ENCODE measurements at places on chromosomes 6 and 20. TPM values are rescaled to one million over a fixed set of nuclear protein-coding genes. Genes with fewer than 3 reads are reported as not detected.

- H3K36me3 ChIP-seq, result peaks cover 66% of the 10 kb centered on the region
- no peak overlapping the region for H3K4me3 ChIP-seq
- no peaks in the 10 kb centered on the region for H3K4me1 ChIP-seq
- DNase-seq, result no peak
These were observed 71.8 kb downstream of the SAMD3 start for GRCh38 chr6:130150906-130151305.

The SAMD10 gene
- 17.4 TPM for total RNA-seq

DNA sequence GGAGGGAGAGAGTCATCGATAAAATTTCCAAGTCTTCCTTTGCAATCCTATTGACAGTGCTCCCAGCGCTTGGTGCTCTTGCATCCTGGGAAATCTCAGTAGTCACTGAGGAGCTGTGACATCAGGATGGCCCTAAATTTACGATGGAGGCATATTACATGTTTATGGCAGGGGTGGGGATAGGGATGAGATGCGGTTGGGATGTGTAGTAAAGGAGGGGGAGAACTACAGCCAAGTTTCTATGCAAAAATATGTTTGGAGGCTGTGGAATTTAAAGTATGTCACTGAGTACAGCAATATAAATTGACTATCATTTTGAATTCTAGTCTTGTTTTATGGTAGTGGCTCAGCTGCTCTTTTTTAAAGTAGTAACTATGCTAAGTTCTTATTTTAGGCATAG lies 544.9 kb downstream of the PKHD1 start:
- H3K4me3 ChIP-seq, result no peak overlapping the region
- H3K27ac ChIP-seq, result no peak overlapping the region
- no peaks in the 10 kb centered on the region for H3K4me1 ChIP-seq

The MEP1A gene
- not detected for total RNA-seq

The EMILIN3 gene
- total RNA-seq, result not detected

The ISM1 gene
- total RNA-seq, result 4.5 TPM

DNA sequence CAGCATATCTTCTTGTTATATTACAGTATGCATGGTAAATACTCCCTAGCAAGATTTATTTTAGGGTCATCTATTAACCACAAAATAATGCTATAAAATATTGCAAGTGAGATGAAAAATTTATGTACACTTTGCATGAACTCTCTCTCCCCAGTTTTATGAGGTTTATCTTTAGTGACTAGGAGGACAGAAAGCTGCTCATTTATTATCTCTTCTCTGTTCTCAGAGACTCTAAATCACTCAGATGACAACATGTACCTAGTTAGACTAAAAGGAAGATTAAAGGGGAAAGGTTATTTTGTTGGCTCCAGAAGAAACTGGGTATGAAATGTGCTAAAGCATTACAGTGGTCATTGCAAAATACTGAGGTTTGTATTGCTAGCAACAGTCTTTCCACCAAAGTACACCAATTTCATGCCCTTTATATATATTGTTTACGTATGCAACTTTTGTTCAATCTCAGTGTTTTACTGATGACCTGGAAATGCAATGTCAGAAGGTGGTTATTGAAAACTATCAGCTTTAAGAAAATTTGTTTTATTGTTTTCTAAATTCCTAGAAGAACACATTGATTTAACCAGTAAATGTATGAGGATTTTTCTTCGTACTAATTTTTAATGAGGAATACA lies 11.8 kb downstream of the RFX6 start:
- no peak for DNase-seq
- no peak overlapping the region for H3K4me3 ChIP-seq
- H3K27ac ChIP-seq, result no peak overlapping the region
- H3K27me3 ChIP-seq, result no peaks in the 10 kb centered on the region
- H3K36me3 ChIP-seq, result no peaks in the 10 kb centered on the region
- H3K4me1 ChIP-seq, result no peaks in the 10 kb centered on the region

GRCh38 chr6:16591396-16592222 lies 169.7 kb downstream of the ATXN1 start:
- no peak for DNase-seq
- peaks cover 5% of the 10 kb centered on the region for H3K4me1 ChIP-seq
- H3K4me3 ChIP-seq, result no peak overlapping the region
- no peak overlapping the region for H3K27ac ChIP-seq
- no peaks in the 10 kb centered on the region for H3K36me3 ChIP-seq

- no peaks in the 10 kb centered on the region for H3K4me1 ChIP-seq
- DNase-seq, result no peak
- no peaks in the 10 kb centered on the region for H3K27me3 ChIP-seq
- no peaks in the 10 kb centered on the region for H3K36me3 ChIP-seq
- H3K27ac ChIP-seq, result no peak overlapping the region
These were observed 55.0 kb upstream of the DACT2 start for GRCh38 chr6:168374541-168375071.

DNA sequence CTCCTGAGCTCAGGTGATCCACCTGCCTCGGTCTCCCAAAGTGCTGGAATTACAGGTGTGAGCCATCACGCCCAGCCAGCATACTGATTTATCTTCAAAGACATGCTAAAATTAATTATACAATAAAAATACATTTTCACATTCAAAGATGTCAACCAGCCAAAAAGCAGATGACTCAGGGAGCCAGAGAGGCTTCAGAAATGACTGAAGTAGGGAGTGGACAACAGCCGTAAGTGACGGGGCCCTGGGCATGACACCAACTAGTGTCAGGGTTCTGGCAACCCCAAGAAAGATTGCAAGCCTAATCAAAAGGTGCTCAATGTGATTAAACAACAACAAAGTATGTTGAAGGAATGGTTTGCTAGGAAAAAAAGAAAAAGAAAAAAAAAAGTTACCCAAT lies 28.4 kb downstream of the GPLD1 start:
- no peaks in the 10 kb centered on the region for H3K27me3 ChIP-seq
- H3K4me3 ChIP-seq, result no peak overlapping the region
- DNase-seq, result no peak

GRCh38 chr20:63241272-63241671 lies 5.6 kb downstream of the BIRC7 start:
- no peak overlapping the region for H3K27ac ChIP-seq
- H3K36me3 ChIP-seq, result no peaks in the 10 kb centered on the region
- peaks cover 32% of the 10 kb centered on the region for H3K27me3 ChIP-seq
- no peak overlapping the region for H3K4me3 ChIP-seq

DNA sequence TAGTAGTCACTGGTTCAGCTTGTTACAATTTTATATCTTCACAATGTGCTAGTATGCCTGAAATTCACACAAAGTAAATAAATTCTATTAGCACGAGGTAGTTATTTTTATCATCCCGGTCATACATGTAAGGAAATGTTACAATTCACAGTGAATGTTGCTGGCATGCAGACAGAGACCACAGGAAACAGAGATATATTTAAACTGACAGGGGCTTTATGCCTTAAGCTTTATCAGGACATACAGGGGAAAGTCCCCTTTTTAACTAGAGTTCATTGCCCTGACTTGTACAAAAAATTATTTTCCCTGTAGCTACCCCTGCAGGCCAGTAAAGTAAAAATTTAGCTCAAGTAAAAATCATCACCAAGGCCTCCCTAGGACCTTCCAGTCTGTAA lies 712.0 kb upstream of the NRSN1 start:
- H3K27ac ChIP-seq, result no peak overlapping the region
- no peak for DNase-seq
- no peak overlapping the region for H3K4me3 ChIP-seq

The ZNF335 gene
- 82.1 TPM for total RNA-seq

GRCh38 chr6:141467041-141467440 lies 665.7 kb upstream of the GJE1 start:
- H3K27ac ChIP-seq, result no peak overlapping the region
- no peak for DNase-seq
- no peaks in the 10 kb centered on the region for H3K4me1 ChIP-seq
- no peak overlapping the region for H3K4me3 ChIP-seq
- H3K27me3 ChIP-seq, result no peaks in the 10 kb centered on the region

The LPIN3 gene
- total RNA-seq, result 0.80 TPM

GRCh38 chr6:131688286-131688685 lies 12.9 kb downstream of the OR2A4 start:
- no peaks in the 10 kb centered on the region for H3K36me3 ChIP-seq
- no peak overlapping the region for H3K4me3 ChIP-seq
- no peak overlapping the region for H3K27ac ChIP-seq
- H3K27me3 ChIP-seq, result no peaks in the 10 kb centered on the region
- DNase-seq, result no peak

DNA sequence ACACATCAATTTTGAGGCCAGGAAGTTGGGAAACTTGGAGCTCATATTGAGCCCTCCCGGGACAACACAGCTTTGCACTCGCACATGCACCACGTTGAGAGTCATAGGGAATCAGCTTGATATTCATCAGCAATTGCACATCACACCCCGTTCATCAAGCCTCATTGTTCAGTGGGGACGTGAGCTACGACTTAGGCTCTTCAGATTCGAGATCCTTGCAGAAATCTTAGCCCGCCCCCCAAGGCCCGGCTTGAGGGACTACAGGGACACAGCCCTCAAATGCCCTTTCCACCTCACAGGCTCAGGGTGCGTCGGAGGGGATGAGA lies 93.0 kb upstream of the MAFB start:
- no peaks in the 10 kb centered on the region for H3K4me1 ChIP-seq
- H3K36me3 ChIP-seq, result no peaks in the 10 kb centered on the region
- no peak overlapping the region for H3K4me3 ChIP-seq
- H3K27me3 ChIP-seq, result peaks cover 8% of the 10 kb centered on the region

Data from T-cell (primary cell).